CD14-positive monocyte (primary cell): ENCODE measurements at places on chromosomes 12 and 14. TPM values are rescaled to one million over a fixed set of nuclear protein-coding genes. Genes with fewer than 3 reads are reported as not detected.

DNA sequence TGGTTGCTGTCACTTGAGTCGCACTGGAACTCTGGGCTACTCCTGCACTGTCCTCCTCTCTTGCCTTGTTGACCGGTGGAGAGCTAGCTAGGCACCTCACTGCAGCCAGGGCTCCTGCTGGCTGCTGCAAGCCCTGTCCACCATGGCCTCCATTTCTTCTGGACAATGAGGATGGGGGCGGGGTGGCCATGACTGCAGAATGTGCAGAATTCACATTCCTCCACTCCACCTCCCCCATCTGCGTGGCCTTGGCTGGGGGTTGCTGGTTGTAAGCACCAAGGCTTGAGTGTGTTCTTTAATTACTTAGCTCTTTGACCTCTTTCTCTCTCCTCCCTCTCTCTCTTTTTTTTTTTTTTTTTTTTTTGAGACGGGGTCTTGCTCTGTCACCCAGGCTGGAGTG, 248.5 kb downstream of the PCNX1 start:
- H3K27ac ChIP-seq: no peak overlapping the region
- H3K36me3 ChIP-seq: no peaks in the 10 kb centered on the region
- no peak overlapping the region for H3K4me3 ChIP-seq
- H3K27me3 ChIP-seq: no peaks in the 10 kb centered on the region

- H3K27ac ChIP-seq: no peak overlapping the region
- no peak for DNase-seq
- H3K36me3 ChIP-seq: peaks cover 68% of the 10 kb centered on the region
- H3K4me3 ChIP-seq: no peak overlapping the region
These were observed 9.8 kb downstream of the CD4 start for GRCh38 chr12:6799147-6799546.

DNA sequence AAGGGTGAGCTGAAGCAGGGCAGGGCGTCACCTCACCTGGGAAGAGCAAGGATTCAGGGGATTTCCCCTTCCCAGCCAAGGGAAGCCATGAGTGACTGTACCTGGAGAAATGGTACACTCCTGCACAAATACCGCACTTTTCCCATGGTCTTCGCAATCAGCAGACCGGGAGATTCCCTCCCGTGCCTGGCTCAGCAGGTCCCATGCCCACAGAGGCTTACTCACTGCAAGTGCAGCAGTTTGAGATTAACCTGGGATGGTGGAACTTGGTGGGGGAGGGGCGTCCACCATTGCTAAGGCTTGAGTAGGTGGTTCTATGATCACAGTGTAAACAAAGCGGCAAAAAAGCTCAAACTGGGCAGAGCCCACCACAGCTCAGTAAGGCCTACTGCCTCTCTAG, 11.0 kb upstream of the DHRS4 start:
- H3K4me1 ChIP-seq: no peaks in the 10 kb centered on the region
- H3K27me3 ChIP-seq: no peaks in the 10 kb centered on the region
- DNase-seq: no peak
- no peak overlapping the region for H3K4me3 ChIP-seq
- no peak overlapping the region for H3K27ac ChIP-seq
- H3K36me3 ChIP-seq: peaks cover 3% of the 10 kb centered on the region

- H3K4me1 ChIP-seq: no peaks in the 10 kb centered on the region
- H3K27me3 ChIP-seq: no peaks in the 10 kb centered on the region
- no peak overlapping the region for H3K4me3 ChIP-seq
- DNase-seq: no peak
- no peaks in the 10 kb centered on the region for H3K36me3 ChIP-seq
These were observed 58.1 kb upstream of the NUDT4 start for GRCh38 chr12:93319523-93320050.

DNA sequence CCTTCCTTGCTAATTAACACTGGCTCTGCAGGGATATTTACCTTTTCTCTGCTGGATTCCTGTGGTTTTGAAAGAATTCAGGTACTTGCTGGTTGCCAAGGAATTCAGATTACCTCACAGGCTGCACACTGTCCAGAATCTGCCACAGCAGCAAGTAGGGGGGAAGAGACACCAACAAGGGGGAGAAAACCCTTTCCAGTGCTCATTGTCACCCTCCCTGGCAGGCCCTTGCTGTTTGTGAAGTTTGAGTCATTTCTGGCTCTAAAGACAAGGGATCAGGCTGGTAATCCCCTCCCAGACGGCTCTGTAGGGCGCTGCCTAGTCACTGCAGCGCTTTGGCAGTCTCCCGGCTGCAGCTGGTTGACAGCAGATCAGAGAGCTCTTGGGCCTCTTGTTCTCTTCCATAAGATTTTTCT, 50.8 kb downstream of the TTLL5 start:
- peaks cover 25% of the 10 kb centered on the region for H3K36me3 ChIP-seq
- H3K4me1 ChIP-seq: no peaks in the 10 kb centered on the region
- H3K4me3 ChIP-seq: no peak overlapping the region
- no peaks in the 10 kb centered on the region for H3K27me3 ChIP-seq

DNA sequence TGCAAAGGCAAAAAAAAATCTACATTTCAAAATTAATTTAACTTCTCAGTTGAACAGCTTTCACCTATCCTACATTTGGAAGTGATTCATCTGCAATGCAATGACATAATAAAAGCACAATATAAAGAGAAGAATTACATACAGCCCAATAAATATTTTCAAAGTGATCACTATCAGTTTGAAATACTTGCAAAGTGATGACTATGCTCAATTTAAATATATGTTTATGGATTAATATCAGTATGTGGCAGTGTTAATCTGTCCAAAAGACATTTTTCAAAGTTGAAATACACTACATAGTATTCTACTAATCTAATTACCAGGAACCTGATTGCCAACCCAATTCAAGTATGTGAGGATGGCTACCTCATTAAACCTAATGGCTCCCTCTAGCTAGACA, 460.7 kb upstream of the ATXN7L3B start:
- H3K4me3 ChIP-seq: no peak overlapping the region
- no peaks in the 10 kb centered on the region for H3K4me1 ChIP-seq
- no peaks in the 10 kb centered on the region for H3K36me3 ChIP-seq
- H3K27me3 ChIP-seq: no peaks in the 10 kb centered on the region

Gene IRAK3
- 59.7 TPM for polyA plus RNA-seq

Gene NELL2
- 0.09 TPM in 1 of 2 replicates, not detected in the other for polyA plus RNA-seq

GRCh38 chr14:29503903-29504302, 423.7 kb downstream of the PRKD1 start:
- H3K27me3 ChIP-seq: no peaks in the 10 kb centered on the region
- no peak for DNase-seq
- H3K4me1 ChIP-seq: no peaks in the 10 kb centered on the region
- H3K4me3 ChIP-seq: no peak overlapping the region

Gene NFE2
- 157 TPM for polyA plus RNA-seq
